ENCODE measurements at places on chromosomes 6 and 20. TPM values are rescaled to one million over a fixed set of nuclear protein-coding genes. Genes with fewer than 3 reads are reported as not detected.

SYCP2L gene
- 0.32 TPM for total RNA-seq

ALDH8A1 gene
- total RNA-seq = 1.6 TPM

WFDC2 gene
- 1.3 TPM for total RNA-seq

FOXO3 gene
- total RNA-seq = 7.5 TPM

C6orf58 gene
- not detected for total RNA-seq

SUMO4 gene
- 4.7 TPM for total RNA-seq

All from activated CD8-positive, alpha-beta T cell treated with anti-CD3 and anti-CD28 coated beads for 36 hours (primary cell).